MCF 10A (cell line): ENCODE measurements at places on chromosomes 2 and 18. TPM values are rescaled to one million over a fixed set of nuclear protein-coding genes. Genes with fewer than 3 reads are reported as not detected.

The RBM44 gene
- total RNA-seq: 0.15 and 0.23 TPM in 2 replicates

The DYNC1I2 gene
- total RNA-seq: 77.7 and 82.7 TPM in 2 replicates

- H3K4me3 ChIP-seq: no peak overlapping the region
- no peaks in the 10 kb centered on the region for H3K27me3 ChIP-seq
- no peak overlapping the region for H3K27ac ChIP-seq
Observed at GRCh38 chr2:240213226-240213475, 72.7 kb upstream of the OTOS start.

DNA sequence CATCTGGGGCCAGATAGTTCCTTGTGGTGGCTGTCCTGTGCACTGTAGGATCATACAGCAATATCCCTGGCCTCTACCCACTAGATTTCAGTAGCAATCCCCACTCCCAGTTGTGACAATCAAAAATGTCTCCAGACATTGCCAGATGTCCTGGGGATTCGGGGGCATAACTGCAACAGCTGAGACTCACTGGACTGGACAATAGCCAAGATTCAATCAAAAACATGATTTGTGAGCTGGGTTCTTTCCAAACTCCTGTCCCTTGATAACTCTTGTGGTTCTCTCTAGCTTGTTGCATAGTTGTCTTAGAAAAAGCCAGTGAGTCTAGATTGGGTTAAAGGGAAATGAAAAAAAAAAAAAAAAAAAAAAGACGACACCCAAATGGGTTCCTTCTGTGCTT is 293.4 kb downstream of the CELF4 start:
- H3K4me3 ChIP-seq: no peak overlapping the region
- no peaks in the 10 kb centered on the region for H3K27me3 ChIP-seq
- no peaks in the 10 kb centered on the region for H3K4me1 ChIP-seq
- no peak overlapping the region for H3K27ac ChIP-seq
